Lung (tissue), 17 donors: ENCODE measurements at places on chromosomes 12 and 14. TPM values are rescaled to one million over a fixed set of nuclear protein-coding genes. Genes with fewer than 3 reads are reported as not detected.

DNA sequence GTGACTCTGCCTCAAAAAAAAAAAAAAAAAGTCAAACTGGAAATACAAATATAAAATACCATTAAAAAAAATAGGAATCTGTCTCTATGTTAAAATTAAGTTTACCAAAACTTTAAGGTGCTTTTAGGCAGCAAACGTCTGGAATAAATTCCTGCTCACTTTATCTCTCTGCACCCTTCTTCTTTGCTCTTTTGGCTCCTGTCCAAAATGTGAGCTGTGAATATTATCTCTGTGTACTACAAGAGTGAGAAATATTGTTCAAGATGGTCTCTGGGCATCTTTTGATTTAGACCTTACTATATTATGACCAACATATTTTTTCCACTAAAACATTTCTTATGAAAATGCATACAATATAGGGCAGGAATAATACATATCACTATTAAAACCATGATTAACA is 63.7 kb downstream of the PUS7L start:
- DNase-seq = no peak
- no peaks in the 10 kb centered on the region for H3K36me3 ChIP-seq
- H3K4me3 ChIP-seq = no peak overlapping the region
- H3K4me1 ChIP-seq = no peaks in the 10 kb centered on the region

- H3K27ac ChIP-seq = no peak overlapping the region
- peaks cover 43% of the 10 kb centered on the region for H3K27me3 ChIP-seq
- H3K36me3 ChIP-seq = no peaks in the 10 kb centered on the region
- H3K4me3 ChIP-seq = no peak overlapping the region
- no peak for DNase-seq
Observed at GRCh38 chr12:95545303-95545702, 6.0 kb downstream of the USP44 start.

SERPINA10 gene
- total RNA-seq = not detected

DNA sequence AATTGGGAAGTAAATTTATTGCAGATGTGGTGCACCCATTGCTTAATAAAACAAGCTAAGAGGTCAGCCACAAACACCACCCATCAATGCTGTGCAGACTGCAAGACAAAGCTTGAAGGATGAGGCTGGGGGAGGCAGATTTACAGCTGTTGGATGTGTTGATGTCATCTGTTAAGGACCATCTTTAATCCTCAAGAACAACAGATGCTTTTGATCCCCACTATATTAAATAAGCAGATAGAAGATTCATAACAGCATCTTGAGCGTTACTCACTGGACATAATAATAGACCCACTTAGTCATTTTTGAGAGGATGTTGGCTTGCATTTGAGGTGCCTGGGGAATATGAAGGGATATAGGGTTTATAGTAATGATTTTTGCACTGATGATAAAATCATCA is 58.8 kb downstream of the GPR68 start:
- H3K36me3 ChIP-seq = peaks cover 41% of the 10 kb centered on the region
- no peaks in the 10 kb centered on the region for H3K27me3 ChIP-seq
- H3K4me1 ChIP-seq = no peaks in the 10 kb centered on the region
- DNase-seq = no peak
- no peak overlapping the region for H3K4me3 ChIP-seq

ITGA7 gene
- total RNA-seq = 13.5 TPM

DNA sequence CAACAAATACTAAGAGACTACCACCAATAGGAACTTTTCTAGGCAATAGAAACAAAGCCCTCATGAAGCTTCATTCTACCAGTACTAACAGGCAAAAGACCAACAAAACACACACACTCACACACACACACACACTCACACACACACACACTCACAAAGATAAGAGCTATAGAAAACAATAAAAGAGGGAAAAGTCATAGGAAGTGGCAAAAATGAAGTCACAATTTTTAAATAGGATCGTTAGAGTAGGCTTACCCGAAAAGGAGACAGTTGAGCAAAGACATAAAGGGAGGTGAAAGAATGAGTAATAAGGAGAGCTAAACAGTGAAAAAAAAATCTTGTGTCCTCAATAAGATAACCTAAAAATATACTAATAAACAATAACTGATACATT is 66.5 kb downstream of the C2CD5 start:
- no peak overlapping the region for H3K4me3 ChIP-seq
- H3K36me3 ChIP-seq = peaks cover 13% of the 10 kb centered on the region
- DNase-seq = no peak
- H3K27ac ChIP-seq = no peak overlapping the region

TIGAR gene
- 1.6 TPM for total RNA-seq

DNAL1 gene
- 25.0 TPM for total RNA-seq

DNA sequence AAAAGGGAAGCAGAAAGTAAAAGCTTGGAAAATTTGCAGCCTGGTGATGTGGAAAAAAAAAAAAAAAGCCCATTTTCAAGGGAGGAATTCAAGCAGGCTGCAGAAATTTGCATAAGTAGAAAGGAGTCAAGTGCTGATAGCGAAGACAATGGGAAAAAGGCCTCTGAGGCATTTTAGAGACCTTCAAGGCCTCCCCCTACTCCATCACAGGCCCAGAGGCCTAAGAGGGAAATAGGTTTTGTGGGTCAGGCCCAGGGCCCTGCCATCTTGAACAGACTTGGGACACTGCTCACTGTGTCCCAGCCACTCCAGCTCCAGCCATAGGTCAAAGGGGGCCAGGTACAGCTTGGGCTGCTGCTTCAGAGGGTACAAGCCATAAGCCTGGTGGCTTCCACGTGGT is 13.8 kb upstream of the PRKD1 start:
- H3K27ac ChIP-seq = no peak overlapping the region
- no peak for DNase-seq
- no peaks in the 10 kb centered on the region for H3K36me3 ChIP-seq
- H3K27me3 ChIP-seq = no peaks in the 10 kb centered on the region
- H3K4me3 ChIP-seq = no peak overlapping the region

UNC79 gene
- total RNA-seq = 0.25 TPM

C3AR1 gene
- total RNA-seq = 42.2 TPM

DNA sequence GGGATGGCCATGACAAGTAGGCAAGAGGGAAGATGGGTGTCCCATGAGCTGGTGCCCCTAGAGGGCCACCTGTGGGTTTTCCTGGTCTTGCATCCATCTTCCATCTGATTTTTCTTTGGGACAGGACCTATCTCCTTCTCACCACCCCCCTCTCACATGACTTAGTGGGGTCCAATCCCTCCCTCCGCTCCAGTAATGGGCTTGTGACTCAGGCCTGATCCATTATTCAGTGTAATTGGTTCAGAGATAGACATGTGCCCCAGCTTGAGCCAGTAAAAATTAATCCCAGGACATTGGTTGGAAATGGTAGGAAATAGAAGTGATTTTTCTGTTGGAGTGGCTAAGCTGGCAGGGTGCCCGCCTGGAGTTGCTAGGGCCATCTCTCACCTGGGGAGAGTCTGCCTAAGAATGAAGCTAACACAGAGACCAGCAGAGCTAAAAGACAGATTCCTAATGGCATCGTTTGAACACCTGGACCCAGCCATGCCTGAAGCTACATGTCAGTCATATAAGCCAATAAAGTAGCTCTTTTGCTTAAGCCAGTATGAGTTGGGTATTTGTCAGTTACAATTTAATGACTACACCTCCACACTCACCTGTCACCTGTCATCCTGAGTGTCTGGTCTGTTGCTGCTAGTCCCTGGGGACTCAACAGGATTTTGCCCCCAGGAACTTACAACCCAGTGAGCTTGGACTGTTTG is 14.7 kb downstream of the RASAL1 start:
- H3K36me3 ChIP-seq = no peaks in the 10 kb centered on the region
- no peaks in the 10 kb centered on the region for H3K4me1 ChIP-seq
- DNase-seq = no peak
- H3K27ac ChIP-seq = no peak overlapping the region
- H3K27me3 ChIP-seq = no peaks in the 10 kb centered on the region
- no peak overlapping the region for H3K4me3 ChIP-seq

FGF6 gene
- total RNA-seq = not detected

DNA sequence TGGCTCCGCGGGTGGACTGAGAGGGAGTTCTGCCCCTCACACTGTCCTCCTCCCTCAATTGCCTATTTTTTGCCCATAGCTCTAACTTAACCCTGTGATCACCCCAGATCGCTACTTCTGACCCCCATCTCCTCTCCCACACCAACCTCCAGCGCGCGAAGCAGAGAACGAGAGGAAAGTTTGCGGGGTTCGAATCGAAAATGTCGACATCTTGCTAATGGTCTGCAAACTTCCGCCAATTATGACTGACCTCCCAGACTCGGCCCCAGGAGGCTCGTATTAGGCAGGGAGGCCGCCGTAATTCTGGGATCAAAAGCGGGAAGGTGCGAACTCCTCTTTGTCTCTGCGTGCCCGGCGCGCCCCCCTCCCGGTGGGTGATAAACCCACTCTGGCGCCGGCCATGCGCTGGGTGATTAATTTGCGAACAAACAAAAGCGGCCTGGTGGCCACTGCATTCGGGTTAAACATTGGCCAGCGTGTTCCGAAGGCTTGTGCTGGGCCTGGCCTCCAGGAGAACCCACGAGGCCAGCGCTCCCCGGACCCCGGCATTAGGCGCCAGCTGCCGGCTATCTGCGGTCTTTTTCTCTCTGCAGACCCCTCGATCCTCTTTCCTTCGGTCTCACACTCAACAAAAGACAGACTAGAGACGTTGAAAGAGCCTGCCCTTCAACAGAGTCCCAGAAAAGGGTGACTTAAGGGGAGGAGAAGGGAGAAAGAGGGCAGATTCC is 3.0 kb upstream of the TBX3 start:
- no peak overlapping the region for H3K27ac ChIP-seq
- no peak overlapping the region for H3K4me3 ChIP-seq
- no peaks in the 10 kb centered on the region for H3K36me3 ChIP-seq
- peaks cover 19% of the 10 kb centered on the region for H3K4me1 ChIP-seq
- DNase-seq = peak; percentile 51
- peaks cover 67% of the 10 kb centered on the region for H3K27me3 ChIP-seq

GRCh38 chr12:78176643-78177042 is 345.9 kb downstream of the NAV3 start:
- peaks cover 2% of the 10 kb centered on the region for H3K36me3 ChIP-seq
- no peak for DNase-seq

- H3K27ac ChIP-seq = peak overlapping the region; percentile 55
- H3K27me3 ChIP-seq = no peaks in the 10 kb centered on the region
- no peak for DNase-seq
- H3K36me3 ChIP-seq = peaks cover 39% of the 10 kb centered on the region
Observed at GRCh38 chr12:6233121-6233971, 33.1 kb downstream of the CD9 start.

SSPN gene
- 10.9 TPM for total RNA-seq

DNA sequence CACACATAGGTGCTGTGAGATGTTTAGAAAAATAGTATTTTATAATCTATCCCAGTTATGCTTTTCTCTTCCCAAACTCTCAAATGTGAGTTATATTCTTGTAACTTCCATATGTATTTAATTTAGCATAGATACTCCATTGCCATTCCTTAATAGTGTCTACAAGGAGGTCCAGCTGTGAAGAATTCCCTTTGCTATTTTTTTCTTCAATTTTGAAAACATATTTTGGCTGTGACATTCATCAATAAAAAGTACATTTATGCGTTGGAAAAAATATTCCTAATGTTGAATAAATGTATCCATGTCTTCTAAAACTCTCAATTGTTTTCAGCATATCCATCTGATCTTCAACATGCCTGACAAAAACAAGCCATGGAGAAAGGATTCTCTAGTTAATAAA is 1402.0 kb upstream of the SEL1L start:
- no peaks in the 10 kb centered on the region for H3K36me3 ChIP-seq
- H3K4me1 ChIP-seq = no peaks in the 10 kb centered on the region
- H3K27me3 ChIP-seq = no peaks in the 10 kb centered on the region
- no peak overlapping the region for H3K27ac ChIP-seq

DNA sequence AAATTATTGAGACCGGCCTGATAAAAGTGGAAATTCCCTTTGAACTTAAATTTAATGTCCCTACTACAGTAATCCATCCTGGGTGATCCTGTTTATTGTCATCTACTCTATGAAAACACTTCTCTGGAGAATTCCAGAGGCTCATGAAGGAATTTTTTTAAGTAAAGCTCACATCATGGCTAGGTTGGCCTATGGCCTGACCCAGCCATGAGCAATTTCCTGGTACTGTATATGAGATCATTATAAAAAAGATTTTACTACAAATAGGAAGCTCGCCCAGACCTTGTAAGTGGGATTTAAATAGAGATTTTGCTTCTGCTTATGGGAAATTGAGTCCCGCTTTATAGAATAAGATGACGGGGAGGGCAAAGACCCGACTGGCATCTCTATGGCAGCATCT is 215.5 kb downstream of the DPF3 start:
- no peak overlapping the region for H3K4me3 ChIP-seq
- H3K36me3 ChIP-seq = no peaks in the 10 kb centered on the region
- H3K27ac ChIP-seq = no peak overlapping the region
- no peaks in the 10 kb centered on the region for H3K27me3 ChIP-seq

CRACR2A gene
- 10.2 TPM for total RNA-seq

GRCh38 chr12:131460520-131460919 is 250.4 kb upstream of the SFSWAP start:
- no peak overlapping the region for H3K4me3 ChIP-seq
- no peaks in the 10 kb centered on the region for H3K36me3 ChIP-seq
- no peaks in the 10 kb centered on the region for H3K4me1 ChIP-seq

- no peak for DNase-seq
- no peaks in the 10 kb centered on the region for H3K27me3 ChIP-seq
- H3K4me3 ChIP-seq = no peak overlapping the region
- H3K36me3 ChIP-seq = no peaks in the 10 kb centered on the region
- no peaks in the 10 kb centered on the region for H3K4me1 ChIP-seq
Observed at GRCh38 chr12:119660076-119660475, 7.9 kb upstream of the PRKAB1 start.

DNA sequence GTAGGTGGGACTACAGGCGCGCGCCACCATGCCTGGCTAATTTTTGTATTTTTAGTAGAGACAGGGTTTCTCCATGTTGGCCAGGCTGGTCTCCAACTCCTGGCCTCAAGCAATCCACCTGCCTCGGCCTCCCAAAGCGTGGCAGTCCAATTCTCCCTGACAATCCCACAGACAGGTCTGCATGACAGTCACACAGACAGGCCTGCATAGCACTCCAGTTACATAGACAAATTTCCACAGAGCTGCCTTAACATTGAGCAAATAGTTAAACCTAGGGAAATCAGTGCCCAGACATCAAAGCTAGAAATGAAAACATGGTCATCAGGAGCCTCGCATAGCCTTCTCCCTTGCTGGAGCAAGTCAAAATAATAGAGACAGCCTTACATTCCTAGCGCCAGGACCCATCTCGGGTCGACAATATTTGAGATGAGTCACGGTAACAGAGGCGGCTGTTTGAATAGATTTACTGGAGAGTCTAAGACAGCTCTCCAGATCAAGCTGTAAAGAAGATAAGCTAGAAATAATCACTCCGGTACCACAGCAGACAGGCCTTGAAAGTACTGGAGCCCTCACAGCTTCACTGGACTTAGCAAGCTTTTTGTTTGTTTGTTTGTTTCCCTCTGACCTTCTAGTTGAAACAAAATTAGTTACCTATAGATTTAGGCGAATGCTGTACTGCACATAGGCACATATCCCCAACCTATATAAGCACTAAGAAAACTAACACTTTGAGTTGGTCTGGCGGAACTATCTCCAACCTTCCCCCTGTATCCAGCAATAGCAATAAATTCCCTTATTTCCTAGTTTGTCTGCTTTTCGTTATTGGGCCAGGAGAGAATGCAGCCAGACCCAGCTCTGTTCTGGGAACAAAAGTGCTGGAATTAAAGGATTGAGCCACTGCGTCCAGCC is 23.8 kb upstream of the PYROXD1 start:
- no peaks in the 10 kb centered on the region for H3K4me1 ChIP-seq
- H3K4me3 ChIP-seq = no peak overlapping the region
- no peaks in the 10 kb centered on the region for H3K36me3 ChIP-seq
- no peaks in the 10 kb centered on the region for H3K27me3 ChIP-seq
- no peak overlapping the region for H3K27ac ChIP-seq

CCDC60 gene
- 4.7 TPM for total RNA-seq

SERPINA12 gene
- not detected for total RNA-seq
